ENCODE measurements at places on chromosomes 12 and 14.

DNA sequence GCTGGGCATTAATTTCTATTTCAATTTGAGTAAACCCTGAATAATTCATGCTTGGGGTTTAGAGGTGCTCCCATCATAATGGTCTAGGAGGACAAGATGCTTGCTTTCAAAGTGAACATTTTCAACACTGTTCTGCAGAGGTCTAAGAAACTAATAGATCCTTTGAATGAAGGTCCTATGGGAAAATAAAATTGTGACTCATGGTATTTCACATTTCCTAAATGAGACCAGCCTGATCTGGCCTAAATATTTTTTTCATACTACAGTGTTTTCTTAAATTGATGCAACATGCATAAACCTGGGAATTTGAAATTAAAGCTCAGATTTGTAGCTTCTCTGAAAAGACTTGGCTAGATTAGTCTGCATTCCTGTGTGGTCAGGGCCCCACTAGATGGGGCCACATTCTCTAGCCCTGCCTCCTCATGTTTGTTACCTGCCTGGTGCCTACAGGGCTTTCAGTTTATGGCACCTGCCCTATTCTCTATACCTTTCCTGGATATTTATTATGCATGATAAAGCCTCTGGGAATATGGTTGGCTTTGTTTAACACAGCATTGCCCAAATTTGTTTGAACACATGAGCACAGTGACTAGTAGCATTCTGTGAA is 112.7 kb downstream of the METTL25 start:
- DNase-seq = no peak

GRCh38 chr12:1830981-1831963 is 10.9 kb downstream of the LRTM2 start:
- no peak for DNase-seq

- no peak for DNase-seq
Observed at GRCh38 chr14:55915456-55915855, 202.8 kb upstream of the PELI2 start.

DNA sequence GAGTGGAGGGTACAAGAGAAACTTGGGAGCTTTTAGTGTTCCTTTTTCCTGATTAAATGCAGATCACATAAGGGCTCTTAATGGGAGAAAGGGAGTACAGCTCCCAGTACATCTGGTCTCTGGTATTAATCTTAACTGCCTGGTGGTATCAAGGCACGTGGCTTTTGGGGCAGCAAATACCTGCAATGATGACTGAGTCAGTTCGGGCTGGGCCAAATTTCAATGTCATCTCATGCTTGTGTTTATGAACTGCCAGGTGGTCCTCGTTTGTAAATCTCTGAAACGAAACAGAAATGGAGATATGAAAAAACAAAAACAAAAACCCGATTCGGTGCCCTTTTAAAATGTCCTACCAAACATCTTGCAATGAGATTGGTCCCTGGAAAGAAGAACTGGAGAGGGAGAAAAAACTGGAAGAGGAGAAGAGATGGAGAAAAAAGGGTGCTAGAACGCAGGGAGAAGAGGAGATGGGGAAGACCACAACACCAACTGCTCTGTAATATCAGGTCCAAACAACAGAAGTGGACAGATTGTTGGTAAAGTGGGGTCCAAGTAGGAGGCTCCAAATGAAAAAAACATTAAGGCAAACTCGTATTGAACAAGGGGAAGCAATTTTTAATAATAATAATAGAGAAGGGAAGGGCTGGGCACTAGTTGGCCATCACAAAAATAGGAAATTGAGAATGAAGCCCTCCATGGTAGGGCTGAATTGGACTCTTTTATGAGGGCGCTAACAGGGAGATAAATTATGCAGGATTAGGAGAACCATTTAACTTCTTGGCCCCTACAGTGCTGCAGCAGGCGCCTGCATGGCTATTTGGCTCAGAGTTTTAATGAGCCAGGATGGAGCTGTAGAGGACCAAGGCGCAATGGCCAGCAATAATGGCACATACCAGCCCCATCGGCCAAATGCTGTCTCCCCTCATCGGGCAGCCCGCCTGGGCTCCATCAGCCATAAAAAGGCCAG is 45.4 kb upstream of the NPFF start:
- no peak for DNase-seq

GRCh38 chr12:96054244-96054610 is 18.8 kb upstream of the LTA4H start:
- no peak for DNase-seq

DNA sequence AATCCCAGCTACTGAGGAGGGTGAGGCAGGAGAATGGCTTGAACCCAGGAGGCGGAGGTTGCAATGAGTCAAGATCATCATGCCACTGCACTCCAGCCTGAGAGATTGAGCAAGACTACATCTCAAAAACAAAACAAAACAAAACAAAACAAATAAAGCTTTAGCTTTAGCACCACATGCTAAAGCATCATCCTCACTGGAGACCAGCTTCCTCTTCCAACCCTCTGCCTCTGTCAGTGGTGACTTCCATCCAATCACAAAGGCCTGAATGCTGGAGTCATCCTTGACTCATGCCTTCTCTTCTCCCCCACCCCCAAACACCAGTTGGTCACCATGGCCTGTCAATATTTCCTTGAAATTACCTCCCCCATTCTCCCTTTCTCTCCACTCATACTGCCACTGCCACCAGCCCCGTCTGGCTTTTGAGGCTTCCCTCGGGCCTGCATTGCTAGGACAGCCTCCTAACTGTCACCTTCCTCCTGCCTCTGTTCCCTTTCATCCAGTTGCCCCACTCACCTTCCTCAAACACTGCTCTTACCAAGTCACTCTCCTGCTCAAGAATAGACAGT is 1.4 kb downstream of the ZNF385A start:
- DNase-seq = no peak

GRCh38 chr14:59890676-59891075 is 20.1 kb upstream of the RTN1 start:
- DNase-seq = no peak

- peak; percentile 76 for DNase-seq
Observed at GRCh38 chr12:3224530-3224903, 147.3 kb downstream of the TSPAN9 start.

DNA sequence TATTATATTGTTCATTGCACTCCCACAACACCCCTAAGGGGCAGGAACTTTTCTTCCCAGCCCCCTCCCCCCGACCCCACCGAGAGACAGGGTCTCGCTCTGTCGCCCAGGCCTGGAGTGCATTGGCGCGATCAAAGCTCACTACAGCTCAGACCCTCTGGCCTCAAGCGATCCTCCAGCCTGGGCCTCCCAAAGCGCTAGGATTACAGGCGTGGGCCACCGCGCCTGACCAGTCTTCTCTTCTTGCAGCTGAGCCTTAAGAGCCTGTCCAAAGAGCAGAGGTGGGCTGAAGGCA is 310 bp upstream of the UNG start:
- DNase-seq = no peak

DNA sequence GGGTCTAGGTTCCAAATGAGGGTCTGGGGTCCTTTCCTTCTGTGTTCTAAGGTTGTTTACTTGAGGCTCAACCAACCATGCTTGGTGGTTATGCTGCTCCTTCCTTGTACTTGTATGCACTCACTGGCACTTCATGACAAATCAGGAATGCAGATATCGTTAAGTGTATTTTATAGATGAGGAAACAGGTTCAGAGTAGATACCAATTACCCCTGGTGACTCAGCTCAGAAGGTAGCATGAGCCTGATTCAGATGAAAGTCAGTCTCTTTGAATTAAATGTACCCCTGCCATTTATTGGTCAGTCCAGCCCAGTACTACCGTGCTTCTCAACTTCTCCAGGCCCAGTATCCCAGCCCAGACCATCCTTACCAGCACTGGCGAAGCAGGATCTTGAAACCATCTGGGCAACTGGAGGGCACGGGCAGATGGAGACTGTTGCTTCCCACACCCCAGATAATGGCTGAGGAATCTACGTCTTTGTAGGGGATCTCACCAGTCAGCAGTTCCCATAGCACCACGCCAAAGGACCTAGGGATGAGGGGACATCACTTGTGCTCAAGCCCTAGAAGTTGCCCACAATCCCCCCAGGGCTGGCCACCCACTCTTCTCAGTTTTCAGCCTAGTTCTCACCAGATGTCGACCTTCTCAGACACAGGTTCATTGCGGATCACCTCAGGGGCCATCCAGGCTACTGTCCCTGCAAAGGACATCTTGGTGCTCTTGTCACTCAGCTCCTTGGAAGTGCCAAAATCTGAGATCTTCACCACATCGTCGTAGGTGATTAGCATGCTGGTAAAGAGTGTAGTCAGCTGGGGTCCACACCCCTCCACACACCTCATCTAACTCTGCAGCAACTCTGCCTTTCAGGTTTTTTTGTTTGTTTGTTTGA is 14.3 kb downstream of the MAP3K12 start:
- DNase-seq = no peak

- DNase-seq = no peak
Observed at GRCh38 chr12:24719293-24719721, 229.6 kb downstream of the BCAT1 start.

DNA sequence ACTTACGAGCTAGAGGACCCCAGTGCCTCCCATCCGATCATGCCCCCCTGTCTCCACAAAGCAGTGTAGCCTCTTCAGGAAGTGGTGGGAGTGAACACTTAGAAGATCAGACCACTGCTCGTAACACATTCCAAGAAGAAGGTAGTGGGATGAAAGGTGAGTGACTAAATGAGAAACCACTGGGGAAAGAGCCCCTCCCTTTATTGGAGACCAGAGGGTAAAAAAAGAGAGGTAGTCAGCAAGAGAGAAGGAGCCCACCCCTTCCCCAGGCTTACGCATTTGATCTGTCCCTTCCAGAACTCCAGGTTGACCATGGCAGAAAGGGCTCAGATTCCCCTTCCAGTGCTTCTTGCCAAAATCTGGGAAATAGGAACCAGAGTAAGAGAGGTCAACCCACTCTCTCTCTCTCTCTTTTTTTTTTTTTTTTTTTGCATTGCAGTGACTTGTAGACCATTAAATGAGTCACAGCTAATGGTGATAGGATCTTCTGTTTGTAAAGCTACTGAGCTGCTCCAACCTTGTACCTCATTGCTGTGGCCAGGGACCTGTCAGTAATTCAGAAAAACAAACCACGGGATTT is 165.4 kb downstream of the GCH1 start:
- DNase-seq = no peak

DNA sequence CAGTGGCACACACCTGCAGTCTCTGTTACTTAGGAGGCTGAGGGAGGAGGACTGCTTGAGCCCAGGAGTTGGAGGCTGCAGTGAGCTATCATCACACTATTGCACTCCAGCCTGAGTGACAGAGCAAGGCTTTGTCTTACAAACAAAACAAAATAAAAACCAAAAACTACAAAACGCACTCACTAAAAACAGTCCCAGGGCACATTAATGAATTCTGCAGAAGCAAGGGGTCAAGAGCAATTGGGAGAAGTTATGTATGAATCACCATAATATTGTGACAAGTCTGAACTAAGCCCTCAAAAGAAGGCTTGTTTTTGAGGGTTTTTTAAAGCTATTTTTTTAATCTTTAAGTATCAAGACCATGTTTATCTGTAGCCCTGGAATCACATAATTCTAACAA is 201.1 kb downstream of the MED13L start:
- DNase-seq = no peak

GRCh38 chr12:127358888-127359287 is 908.1 kb upstream of the TMEM132C start:
- DNase-seq = no peak

- DNase-seq = no peak
Observed at GRCh38 chr12:17264603-17265002, 658.6 kb upstream of the LMO3 start.

DNA sequence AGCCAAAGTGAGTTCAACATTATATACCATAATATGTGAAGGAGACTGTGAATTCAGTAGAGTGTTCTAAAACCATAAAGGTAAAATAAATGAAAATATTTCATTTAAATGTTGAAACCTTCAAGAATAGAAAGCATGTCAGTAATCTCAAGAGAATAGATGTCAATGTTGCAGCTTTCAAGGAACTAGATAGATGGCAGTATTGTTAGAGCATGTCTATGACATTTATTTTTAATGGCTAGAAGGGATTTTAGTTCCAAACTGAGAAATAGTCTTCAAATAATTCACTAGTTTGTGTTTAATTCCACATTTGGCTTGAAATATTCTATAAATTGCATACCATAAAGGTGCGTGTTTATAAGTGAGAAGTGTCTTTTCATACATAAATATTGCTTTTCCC is 326.5 kb downstream of the FLRT2 start:
- peak; percentile 39 for DNase-seq

DNA sequence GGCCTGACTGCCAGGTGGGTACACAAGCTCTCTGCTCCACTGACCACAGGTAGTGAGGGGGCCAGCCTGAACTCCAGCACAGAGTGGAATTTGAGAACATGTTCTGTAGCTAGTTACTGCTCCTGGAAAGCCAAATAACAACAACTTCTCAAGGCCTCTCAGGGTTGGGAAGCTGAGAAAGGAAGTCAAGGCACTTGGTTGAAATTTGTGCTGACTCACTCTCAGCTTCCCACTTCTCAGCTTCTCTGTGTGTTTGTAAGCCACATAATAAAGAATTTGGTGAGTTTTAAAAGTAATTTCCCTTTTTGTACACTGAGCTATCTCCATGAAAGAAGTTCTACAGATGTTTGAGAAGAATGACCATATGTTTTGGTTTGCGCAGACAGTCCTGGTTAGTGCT is 234.9 kb downstream of the KTN1 start:
- DNase-seq = no peak

GRCh38 chr12:130076752-130077151 is 85.5 kb upstream of the FZD10 start:
- DNase-seq = no peak

- DNase-seq = no peak
Observed at GRCh38 chr14:52402812-52403526, 88.9 kb downstream of the PTGER2 start.

- no peak for DNase-seq
Observed at GRCh38 chr14:23146351-23146910, 27.4 kb upstream of the CEBPE start.

DNA sequence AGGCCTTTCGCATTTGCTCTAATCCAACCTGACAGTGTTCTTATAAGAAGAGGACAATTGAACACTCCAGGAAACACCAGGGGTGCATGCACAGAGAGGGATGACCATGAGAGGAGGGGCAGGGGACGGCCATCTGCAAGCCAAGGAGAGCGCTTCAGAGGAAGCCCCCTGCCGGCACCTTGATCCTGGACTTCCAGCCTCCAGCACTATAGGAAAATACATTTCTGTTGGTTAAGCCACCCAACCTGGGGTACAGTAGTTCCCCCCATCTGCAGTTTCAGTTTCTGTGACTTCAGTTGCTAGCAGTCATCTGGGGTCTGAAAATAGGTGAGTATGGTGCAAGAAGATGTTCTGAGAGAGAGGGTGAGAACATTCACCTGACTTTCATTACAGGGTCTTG is 64.7 kb downstream of the CLMN start:
- DNase-seq = no peak

DNA sequence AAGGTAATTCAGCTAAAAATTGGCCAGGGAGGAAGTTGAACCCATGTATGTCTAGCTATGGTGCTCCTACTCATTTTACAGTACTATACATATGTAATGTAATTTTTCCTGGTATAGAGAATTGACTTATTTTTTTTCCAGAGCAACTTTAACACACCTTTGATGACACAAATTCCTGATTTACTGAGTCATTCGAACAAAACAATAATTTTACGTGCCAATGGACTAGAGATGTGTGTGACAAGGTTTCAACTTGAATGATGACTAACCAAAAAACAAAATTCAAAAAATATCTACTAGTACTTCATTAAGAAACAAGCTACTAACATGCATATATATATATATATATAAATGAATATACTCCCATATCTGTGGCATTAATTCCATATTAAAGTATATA is 180.5 kb downstream of the KITLG start:
- DNase-seq = no peak

- no peak for DNase-seq
Observed at GRCh38 chr12:53325511-53326061, 4.2 kb upstream of the AAAS start.

GRCh38 chr12:121535150-121536053 is 45.4 kb downstream of the KDM2B start:
- DNase-seq = no peak

- no peak for DNase-seq
Observed at GRCh38 chr12:7916936-7917335, 19.1 kb downstream of the SLC2A3 start.
